ENCODE measurements at places on chromosomes 2 and 18.

DNA sequence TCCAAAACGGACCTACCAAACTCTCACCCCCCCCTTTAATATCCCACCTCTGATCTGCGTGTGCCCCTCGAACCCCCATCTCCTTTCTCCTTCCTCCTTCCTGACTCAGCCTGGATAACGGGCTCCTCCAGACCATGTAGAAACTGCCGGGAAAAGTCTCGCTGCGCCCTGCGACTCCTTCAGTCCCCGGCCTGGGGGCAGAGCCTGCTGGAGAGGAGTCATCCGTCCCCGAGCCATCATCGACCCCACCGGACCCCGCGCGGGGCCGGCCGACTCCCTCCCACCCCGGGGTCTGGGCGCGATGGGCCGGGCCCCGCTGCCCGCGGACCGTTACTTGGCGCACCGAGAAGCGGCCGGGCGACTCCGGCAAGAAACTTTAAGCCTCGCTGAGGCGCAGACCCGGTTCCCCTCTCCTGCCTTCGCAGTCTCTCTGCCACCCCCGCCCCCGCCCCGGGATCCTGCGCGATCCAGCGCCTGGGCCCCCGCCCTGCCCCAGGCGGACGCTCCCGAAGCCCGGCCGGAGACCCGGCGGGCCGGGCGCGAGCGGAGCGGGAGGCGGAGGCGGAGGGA is 3.4 kb downstream of the ZEB2 start:
- DNase-seq = no peak

GRCh38 chr2:210099940-210100339 is 71.3 kb downstream of the KANSL1L start:
- DNase-seq = no peak

DNA sequence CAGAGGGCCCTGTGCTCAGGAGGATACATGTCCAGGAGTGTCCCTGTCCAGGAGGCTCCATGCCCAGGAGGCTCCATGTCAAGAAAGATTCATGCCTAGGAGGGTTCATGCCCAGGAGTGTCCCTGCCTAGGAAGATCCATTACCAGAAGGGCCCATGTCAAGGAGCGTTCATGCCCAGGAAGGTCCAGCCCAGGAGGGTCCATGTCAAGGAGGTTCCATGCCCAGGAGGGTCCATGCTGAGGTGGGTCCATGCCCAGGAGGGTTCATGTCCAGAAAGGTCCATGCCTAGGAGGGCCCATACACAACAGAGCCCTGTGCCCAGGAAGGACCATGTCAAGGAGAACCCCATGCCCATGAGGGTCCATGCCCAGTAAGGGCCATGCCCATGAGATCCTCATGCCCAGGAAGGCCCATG is 7.0 kb downstream of the GPR35 start:
- no peak for DNase-seq

- no peak for DNase-seq
Observed at GRCh38 chr18:6482198-6482977, 67.7 kb upstream of the L3MBTL4 start.

- DNase-seq = no peak
Observed at GRCh38 chr2:233290051-233290845, 17.4 kb upstream of the SAG start.

DNA sequence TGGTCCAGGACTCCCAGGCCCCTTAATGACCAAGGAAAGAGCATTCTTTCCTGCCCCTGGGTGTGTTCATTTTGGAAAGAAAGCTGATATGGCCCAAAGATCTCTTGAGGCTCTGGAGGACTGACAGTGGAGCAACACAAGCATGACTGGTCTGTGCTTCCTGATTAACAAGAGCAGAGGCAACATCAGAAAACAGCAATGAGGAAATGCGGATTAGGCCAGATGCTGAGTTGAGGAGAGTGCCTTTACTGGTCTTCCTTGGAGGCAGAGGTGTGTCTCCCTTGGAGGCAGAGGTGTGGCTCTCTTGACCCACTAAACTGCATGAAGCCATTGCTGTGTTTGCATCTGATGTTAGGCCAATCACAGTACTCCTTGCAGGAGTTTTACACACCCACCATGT is 19.9 kb downstream of the IL36B start:
- no peak for DNase-seq

Data from CD4-positive, alpha-beta T cell treated with Interleukin-21 for 1 hour (primary cell).